ENCODE measurements at places on chromosomes 2 and 18.
A peak's percentile ranks its signal among the peaks of the same experiment; 100 is the strongest.

DNA sequence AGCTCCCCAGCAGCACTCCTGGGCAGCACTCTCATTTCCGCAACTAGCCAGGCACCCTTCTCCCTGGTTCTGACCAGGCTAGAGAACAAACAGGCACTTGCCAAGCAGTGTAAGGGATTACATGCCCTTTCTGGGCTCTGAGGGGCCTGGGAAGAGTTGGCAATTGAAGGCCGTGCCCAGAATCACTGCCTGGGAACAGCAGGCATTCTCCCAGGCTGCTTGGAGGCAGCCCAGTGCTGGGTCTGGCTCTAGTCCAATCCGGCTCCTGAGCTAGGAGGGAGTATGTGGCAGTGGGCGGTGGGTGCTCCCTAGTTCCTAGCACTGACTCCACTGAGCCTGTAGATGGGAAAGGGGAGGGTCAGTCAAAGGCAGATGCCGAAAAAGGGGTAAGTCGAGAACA, 34.1 kb upstream of the SP3 start:
- no peak for DNase-seq

DNA sequence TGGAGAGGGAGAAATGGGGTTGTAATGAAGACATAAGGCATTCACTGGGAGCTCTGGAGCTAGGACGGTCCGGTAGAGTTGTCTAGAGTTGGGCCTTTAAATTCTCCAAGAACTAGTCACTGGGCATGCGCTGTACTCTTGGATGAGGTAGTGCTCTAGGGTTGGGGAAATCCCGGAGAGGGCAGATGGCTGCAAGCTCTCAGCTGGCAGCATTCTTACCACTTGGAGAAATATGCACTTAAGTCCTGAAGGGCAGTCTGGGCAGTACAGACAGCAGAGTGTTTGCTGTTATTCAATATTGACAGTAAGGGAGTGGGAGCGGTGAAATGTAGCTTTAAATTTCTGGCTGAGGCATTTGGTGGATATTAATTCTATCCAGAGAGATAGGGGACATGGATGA, 214.6 kb downstream of the RDH14 start:
- no peak for DNase-seq

GRCh38 chr2:44267796-44268648, 7.3 kb upstream of the SLC3A1 start:
- no peak for DNase-seq

GRCh38 chr2:217118559-217119284, 258.9 kb upstream of the TNP1 start:
- DNase-seq, result no peak

- no peak for DNase-seq
Measured at GRCh38 chr2:207403141-207403540, 126.6 kb upstream of the CREB1 start.

DNA sequence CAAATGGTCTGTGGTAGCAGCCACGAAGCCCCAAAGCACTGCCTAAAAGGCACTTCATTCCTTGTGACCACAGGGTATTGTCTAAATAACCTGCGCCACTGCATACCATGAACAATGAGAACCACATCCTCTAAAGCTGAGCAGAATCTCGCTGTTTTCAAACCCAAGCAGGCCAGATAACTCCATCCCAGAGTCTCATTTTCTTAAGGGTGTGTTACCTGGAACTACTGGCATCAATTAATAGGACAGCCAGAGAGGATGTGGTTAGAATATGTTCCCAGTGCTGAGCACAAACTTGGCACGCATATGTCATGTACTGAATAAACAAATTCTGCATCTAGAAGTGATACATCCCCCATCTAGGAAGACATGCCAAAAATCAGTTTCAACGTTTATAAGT, 13.0 kb downstream of the VPS4B start:
- peak; percentile 8 for DNase-seq

DNA sequence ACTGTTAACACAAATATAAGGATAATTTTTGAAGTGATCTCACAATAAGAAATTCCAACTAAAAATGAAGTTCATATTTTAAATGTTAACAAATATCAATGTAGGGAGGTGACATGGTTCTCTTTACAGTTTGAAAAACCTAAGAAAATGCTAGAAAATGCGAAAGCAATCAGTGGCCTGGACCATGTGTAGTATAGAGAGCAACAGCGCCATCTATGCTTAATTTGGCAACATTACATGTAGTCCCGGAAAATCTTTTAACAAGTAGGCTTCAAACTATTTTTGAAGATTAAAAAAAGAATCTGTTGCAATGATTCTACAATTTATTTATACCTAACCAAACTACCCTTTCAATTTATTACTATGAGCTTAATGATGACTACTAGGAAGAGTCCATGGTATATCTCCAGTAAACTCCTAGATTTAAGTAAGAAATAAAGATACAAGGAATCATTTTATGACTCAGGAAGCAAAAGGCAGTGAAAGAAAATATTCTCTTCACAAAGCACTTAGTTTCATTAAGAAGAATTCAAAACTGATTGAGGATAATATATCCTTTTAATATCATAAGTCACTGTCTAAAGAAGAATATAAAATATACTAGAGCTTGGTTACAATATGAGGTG, 33.3 kb downstream of the NDUFA10 start:
- DNase-seq, result peak; percentile 82

DNA sequence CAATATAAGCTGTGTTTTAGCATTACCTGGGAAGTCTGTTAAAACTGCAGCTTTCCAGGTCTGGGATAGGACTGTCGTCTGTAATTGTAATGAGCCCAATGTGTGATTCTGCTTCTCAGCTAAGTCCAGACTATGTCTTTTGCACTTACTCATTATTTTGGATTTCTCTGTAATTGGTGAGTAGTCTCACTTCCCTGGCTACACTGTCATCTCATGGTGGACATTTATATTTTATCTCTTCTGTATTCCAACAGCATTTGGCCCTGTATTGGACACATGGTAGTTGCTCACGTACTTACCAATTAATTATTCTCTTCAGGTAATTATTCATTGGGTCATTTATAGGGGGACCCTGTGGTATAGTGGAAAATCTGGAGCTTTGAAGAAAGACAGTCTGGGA, 28.0 kb downstream of the LHCGR start:
- no peak for DNase-seq

- DNase-seq, result peak; percentile 59
Measured at GRCh38 chr2:102187496-102188150, 800 bp downstream of the IL1RL2 start.

GRCh38 chr2:84435345-84436025, 23.6 kb downstream of the SUCLG1 start:
- no peak for DNase-seq

GRCh38 chr2:201273330-201273983, 13.1 kb downstream of the CASP8 start:
- DNase-seq, result no peak

DNA sequence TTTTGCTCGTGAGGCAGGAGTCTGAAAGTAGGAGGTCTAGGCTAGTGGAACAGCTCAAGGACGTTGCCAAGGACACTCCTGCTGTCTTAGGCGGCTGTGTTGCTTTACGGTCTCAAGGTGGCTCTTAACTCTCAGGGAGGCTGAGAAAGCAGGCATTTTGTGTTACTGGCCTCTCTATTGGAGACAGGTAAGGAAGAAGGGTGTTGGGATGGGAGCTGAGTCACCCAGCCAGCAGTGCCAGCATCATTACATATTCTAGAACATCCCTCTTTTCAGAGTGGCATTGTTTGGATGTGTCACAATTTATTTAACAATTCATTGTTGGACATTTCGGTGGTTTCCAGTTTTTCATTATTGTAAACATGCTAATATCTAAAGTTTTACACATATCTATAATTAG, 30.8 kb upstream of the TMEM214 start:
- DNase-seq, result no peak

DNA sequence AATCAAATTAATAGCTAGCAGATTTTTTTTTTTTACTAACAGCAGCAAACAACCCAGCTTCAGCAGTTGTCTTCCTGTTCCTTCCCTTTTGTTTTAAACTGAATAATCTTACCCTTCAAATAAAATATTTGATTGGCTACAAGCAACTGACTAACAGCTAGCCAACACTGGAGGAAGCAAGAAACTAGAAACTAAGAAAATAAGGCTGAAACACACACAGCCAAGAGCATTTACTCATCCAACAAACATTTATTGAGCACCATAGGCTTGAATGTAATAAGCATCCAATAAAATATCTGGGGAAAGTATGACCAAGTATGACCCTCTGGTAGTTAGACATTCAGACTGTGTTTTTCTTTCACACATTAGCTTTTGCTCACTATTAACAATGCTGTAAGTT, 189.2 kb downstream of the CD226 start:
- no peak for DNase-seq

GRCh38 chr18:79274823-79275222, 120.9 kb upstream of the NFATC1 start:
- no peak for DNase-seq

GRCh38 chr2:168710754-168711467, 91.5 kb upstream of the NOSTRIN start:
- DNase-seq, result no peak

GRCh38 chr18:31686986-31687928, 2.9 kb upstream of the B4GALT6 start:
- peak; percentile 72 for DNase-seq

DNA sequence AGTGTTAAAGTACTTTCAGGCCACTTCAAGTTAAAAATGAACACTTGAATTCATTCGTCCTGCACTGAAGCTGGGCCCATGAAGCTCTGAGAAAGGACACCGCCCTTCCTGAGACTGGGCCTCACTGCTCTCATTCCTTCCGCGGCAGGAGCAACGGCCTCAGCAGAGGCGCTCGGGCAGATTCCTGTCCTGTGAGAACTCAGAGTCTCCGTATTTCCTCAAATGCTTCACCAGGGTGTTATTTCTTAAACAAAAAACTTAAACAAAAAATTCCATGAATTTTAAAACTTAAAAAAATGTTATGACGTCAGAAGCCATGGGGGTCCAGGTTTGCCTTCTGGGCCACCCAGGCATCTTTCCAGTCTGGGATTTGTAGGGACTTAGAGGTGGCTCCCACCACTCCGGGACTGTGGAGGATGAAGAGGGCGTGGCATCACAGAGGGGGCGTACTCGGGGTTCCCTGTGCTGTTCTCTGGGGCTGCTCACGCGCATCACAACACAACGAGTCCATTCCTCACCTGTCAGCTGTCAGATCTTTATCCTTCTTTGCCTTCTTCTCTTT, 115.9 kb upstream of the ASB18 start:
- DNase-seq, result no peak

DNA sequence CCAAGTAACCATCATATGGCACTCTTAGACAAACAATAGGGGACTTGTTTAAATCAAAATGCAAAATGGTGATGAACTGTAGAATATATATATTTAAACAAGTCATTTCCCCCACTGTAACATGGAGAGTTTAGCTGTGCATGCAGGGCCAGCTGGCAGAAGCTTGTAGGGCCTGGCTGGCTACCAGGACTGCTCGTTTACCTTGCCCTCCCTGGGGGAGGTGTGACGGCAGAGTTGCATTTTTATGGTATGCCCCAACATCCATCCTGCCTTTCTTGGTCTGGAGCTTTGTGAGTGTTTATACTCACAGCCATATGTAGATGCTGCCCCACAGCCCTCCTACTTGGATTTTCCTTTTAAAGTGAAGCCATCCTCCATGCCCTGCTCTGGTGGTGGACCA, 101.7 kb upstream of the ZFP36L2 start:
- DNase-seq, result no peak

DNA sequence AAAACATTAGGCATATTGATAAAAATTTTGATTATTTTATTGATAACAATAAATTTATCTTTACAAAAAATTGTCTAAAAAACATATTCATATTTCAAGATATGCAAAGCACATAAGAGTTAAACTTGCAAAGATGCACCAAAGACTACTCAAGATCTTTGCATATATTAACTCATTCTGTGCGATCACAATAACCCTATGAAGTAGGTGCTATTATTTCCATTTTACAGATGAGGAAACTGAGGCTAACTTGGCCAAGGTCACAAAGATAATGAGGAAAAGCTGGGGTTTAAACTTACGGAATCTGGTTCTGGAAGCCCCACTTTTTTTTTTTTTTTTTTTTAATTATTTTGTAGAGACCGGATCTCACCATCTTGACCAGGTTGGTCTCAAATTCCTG, 94.4 kb upstream of the SERTAD2 start:
- no peak for DNase-seq

DNA sequence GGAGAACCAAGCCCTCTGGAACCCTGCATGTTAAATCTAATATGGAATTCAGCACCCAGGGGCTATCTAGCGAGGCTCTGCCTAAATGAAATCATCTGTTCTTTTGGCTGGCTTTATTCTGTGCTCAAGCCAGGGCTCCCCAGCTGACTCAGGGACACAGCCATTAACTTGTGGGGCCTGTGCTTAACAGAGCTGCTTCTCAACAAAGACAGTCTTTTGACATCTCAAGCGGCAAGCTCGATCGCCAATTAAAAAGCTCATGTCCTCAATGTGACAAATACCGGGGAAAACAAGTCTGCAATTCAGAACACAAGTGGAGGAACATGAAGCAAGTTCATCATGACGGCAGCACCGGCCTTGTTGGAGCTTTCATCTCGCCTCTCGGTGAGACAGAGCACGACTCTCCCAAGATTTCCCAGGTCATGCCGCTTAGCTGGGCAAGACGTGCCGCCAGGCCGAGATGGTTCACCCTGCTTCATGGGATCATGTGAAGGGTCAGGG, 64.9 kb downstream of the KLHL29 start:
- DNase-seq, result no peak

DNA sequence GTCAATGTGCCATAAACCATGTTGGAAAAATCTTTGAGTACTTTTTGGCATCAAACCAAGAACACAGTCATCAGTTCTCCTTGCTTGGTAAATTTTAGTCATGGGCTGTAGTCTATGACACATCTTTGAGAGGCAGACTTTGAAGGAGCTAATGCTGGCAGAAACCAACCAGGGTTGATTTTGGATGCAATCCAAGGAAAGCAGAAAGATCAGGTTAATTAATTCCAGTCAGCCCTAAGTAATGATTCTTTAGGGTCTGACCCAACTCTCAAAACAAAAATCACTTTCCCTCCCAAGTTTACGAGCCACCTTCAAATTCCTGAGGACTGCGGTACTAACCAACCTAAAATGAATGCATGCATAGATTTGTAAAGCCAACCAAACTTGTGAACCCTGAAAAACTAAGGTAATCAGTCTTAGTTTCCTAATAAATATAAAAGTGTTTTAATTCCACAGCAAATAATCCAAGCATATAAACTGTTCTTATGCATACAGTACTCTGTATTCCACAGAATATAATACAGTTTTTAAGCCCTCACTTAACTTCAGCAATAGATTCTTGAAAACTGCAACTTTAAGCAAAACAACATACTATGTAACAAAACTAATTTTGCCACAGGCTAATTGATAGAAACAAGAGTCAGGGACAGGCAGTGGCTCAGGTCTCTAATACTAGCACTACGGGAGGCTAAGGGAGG, 22.0 kb downstream of the AP1S3 start:
- DNase-seq, result no peak

DNA sequence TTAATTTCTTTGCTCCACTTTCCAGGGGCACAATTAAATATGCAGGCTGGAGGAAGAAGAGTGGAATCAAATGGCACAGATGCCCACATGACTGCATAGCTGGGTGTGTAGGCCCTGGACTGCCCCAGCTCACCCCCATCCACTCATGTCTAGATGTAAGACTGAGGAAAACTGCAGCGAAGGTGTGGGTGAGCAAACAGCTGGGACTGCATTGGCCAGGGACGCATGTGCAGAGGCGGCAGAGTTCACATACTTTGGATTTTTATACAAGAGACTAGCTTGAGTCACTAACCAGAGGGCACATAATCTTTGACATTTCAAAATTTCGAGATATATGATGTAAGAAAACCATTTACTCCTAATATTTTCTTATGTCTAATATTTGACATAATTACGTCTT, 60.1 kb downstream of the SPIRE1 start:
- DNase-seq, result no peak
